PC-9 (cell line): ENCODE measurements at places on chromosomes 11 and 22. TPM values are rescaled to one million over a fixed set of nuclear protein-coding genes. Genes with fewer than 3 reads are reported as not detected.

Gene SLC25A17
- total RNA-seq, result 25.0 and 28.1 TPM in 2 replicates

Gene BUD13
- total RNA-seq, result 13.5 and 16.4 TPM in 2 replicates

GRCh38 chr11:34654483-34655334 is 33.8 kb downstream of the EHF start:
- peak; percentile 93 for DNase-seq
- peaks cover 65% of the 10 kb centered on the region for H3K4me1 ChIP-seq
- peak overlapping the region; percentile 95 for H3K27ac ChIP-seq
- no peaks in the 10 kb centered on the region for H3K27me3 ChIP-seq

DNA sequence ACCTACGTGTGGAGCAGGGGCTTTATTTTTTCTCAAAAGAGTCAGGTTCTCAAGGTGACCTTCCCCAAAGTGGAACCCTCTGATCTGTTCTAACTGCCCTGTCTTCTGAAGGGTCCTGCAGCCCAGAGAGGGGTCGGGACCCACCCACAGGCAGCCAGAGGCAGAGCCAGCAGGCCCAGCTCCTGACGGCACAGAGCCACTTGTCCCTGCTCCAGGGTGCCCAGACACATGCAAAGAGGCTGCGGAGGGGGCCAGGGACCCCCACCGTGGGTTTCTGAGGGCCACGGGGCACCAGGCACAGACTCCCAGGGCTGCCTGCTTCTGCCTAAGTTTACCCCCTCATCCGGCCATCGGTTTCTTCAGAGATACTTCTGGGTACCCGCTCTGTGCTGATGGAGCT is 37.1 kb downstream of the FLRT1 start:
- no peaks in the 10 kb centered on the region for H3K4me1 ChIP-seq
- H3K36me3 ChIP-seq, result no peaks in the 10 kb centered on the region
- DNase-seq, result no peak
- H3K27ac ChIP-seq, result no peak overlapping the region
- H3K27me3 ChIP-seq, result no peaks in the 10 kb centered on the region

DNA sequence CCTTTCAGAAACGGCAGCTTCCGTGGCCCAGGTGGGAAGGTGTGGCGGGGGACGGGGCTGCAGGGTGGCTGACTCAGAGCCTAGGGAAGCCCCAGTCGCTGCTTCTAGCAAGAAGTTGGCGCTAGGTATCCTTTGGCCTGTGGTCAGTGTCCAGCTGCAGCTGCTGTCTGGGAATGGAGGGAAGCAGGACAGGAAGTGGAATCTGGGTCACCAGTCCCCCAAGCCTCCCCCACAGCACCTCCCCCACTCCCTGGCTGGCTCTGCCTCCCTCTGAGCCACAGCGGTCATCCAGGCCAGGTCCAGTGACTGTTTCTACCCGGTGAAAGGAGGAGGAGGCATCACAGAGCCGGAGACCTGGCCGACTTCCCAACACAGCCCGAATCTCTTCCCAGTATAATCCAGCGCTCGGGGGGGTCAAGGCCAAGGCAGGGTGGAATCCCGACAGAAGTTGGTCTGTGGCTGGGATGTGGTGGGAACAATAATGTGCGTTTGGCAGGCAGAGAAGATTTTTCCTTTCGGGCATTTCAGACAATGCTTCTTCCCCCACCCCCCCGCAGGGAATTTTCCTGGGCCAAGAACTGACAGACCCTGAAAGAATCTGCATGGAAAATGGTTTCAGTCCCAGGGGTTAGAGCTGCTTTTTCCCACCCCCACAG is 45.1 kb downstream of the C11orf96 start:
- DNase-seq, result peak; percentile 8
- peaks cover 80% of the 10 kb centered on the region for H3K27me3 ChIP-seq
- no peak overlapping the region for H3K4me3 ChIP-seq
